ENCODE measurements at places on chromosomes 6 and 20. TPM values are rescaled to one million over a fixed set of nuclear protein-coding genes. Genes with fewer than 3 reads are reported as not detected.

GRCh38 chr6:5365436-5366195 lies 104.3 kb downstream of the FARS2 start:
- peaks cover 10% of the 10 kb centered on the region for H3K4me1 ChIP-seq
- no peak overlapping the region for H3K27ac ChIP-seq
- H3K27me3 ChIP-seq, result no peaks in the 10 kb centered on the region
- H3K4me3 ChIP-seq, result no peak overlapping the region
- no peaks in the 10 kb centered on the region for H3K36me3 ChIP-seq
- no peak for DNase-seq

DNA sequence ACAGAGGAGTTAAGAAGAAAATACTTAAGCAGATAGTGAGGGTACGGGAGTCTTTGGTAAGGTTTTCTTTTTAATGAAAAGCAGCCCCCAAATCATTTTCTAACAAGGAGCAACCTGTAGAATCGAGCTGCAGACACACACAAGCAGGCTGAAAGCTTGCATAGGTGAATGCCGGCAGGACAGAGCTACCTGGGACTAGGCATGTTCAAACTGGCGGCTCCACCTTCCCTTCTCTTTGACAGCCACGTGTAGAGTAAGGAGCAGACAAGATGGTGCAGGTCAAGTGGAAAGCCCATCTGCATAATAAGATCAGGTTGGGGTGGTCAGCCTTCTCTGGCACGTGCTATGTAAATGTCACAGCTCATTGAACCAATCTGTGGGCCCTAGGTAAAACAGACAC lies 1292.4 kb downstream of the EPHA7 start:
- no peak overlapping the region for H3K4me3 ChIP-seq
- no peaks in the 10 kb centered on the region for H3K27me3 ChIP-seq
- no peaks in the 10 kb centered on the region for H3K36me3 ChIP-seq
- H3K27ac ChIP-seq, result no peak overlapping the region

GRCh38 chr6:165019681-165020080 lies 289.7 kb downstream of the C6orf118 start:
- H3K27ac ChIP-seq, result no peak overlapping the region
- H3K4me3 ChIP-seq, result no peak overlapping the region

DNA sequence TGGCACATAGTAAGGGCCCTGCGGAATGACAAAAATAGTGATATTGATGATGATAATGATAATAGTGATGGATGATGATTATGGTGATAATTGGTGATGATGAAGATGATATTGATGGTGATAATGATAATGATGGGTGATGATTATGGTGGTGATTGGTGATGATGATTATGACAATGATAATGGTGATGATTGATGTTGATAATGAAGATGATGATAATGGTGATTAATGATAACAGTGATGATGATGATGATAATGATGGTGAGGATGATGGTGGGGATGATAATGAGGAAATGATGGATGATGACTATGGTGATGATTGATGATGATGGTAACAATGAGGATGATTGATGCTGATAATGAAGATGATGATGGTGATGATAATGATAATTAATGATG lies 48.9 kb downstream of the EDN3 start:
- H3K4me3 ChIP-seq, result no peak overlapping the region
- H3K27me3 ChIP-seq, result no peaks in the 10 kb centered on the region
- no peak for DNase-seq
- H3K36me3 ChIP-seq, result no peaks in the 10 kb centered on the region
- no peaks in the 10 kb centered on the region for H3K4me1 ChIP-seq

- H3K27ac ChIP-seq, result no peak overlapping the region
- peaks cover 72% of the 10 kb centered on the region for H3K27me3 ChIP-seq
- H3K4me3 ChIP-seq, result no peak overlapping the region
- no peaks in the 10 kb centered on the region for H3K36me3 ChIP-seq
- H3K4me1 ChIP-seq, result no peaks in the 10 kb centered on the region
- no peak for DNase-seq
Measured at GRCh38 chr20:57568088-57568896, 7.4 kb downstream of the PCK1 start.

DNA sequence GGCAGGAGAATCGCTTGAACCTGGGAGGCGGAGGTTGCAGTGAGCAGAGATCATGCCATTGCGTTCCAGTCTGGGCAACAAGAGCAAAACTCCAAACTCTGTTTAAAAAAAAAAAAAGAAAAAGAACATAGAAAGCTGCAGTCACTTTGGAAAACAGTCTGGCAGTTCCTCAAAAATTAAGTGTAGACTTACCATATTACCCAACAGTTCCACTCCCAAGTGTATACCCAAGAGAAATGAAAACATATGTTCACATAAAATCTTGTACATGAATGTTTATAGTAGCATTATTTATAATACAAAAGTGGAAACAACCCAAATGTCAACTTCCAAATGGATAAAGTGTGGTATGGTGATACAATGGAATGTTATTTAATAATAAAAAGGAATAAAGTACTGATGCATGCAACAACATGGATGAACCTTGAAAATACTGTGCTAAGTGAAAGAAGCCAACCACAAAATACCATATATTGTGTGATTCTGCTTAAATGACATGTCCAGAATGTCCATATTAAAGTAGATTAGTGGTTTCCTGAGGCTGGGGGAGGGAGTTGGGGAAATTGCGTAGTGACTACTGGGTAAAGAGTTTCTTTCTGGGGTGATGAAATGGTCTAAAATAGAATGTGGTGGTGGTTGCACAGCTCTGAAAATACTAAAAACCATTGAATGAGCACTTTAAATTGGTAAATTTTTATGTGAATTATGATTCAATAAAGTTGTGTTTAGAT lies 62.9 kb downstream of the SUN5 start:
- no peaks in the 10 kb centered on the region for H3K4me1 ChIP-seq
- DNase-seq, result no peak
- no peak overlapping the region for H3K27ac ChIP-seq
- peaks cover under 1% of the 10 kb centered on the region for H3K27me3 ChIP-seq

Gene CRISP3
- not detected for polyA plus RNA-seq

GRCh38 chr20:25160467-25160866 lies 35.0 kb upstream of the ENTPD6 start:
- no peak overlapping the region for H3K4me3 ChIP-seq
- no peaks in the 10 kb centered on the region for H3K36me3 ChIP-seq
- DNase-seq, result no peak
- H3K27me3 ChIP-seq, result peaks cover 32% of the 10 kb centered on the region

GRCh38 chr20:23043376-23043775 lies 6.1 kb downstream of the THBD start:
- H3K36me3 ChIP-seq, result no peaks in the 10 kb centered on the region
- H3K4me3 ChIP-seq, result no peak overlapping the region
- H3K4me1 ChIP-seq, result peaks cover 10% of the 10 kb centered on the region
- no peak overlapping the region for H3K27ac ChIP-seq
- no peak for DNase-seq

GRCh38 chr20:10443936-10444335 lies 8.8 kb downstream of the SLX4IP start:
- H3K27me3 ChIP-seq, result no peaks in the 10 kb centered on the region
- H3K36me3 ChIP-seq, result no peaks in the 10 kb centered on the region
- H3K27ac ChIP-seq, result no peak overlapping the region
- no peaks in the 10 kb centered on the region for H3K4me1 ChIP-seq

GRCh38 chr20:49237531-49237930 lies 18.3 kb downstream of the DDX27 start:
- no peaks in the 10 kb centered on the region for H3K27me3 ChIP-seq
- H3K36me3 ChIP-seq, result peaks cover 36% of the 10 kb centered on the region
- no peak overlapping the region for H3K4me3 ChIP-seq

GRCh38 chr6:110746680-110747079 lies 68.6 kb downstream of the CDK19 start:
- H3K27me3 ChIP-seq, result no peaks in the 10 kb centered on the region
- DNase-seq, result no peak
- no peak overlapping the region for H3K27ac ChIP-seq

GRCh38 chr6:107813555-107814194 lies 10.4 kb downstream of the SCML4 start:
- DNase-seq, result no peak
- H3K4me1 ChIP-seq, result no peaks in the 10 kb centered on the region
- no peak overlapping the region for H3K27ac ChIP-seq

Gene WFDC2
- not detected for polyA plus RNA-seq

DNA sequence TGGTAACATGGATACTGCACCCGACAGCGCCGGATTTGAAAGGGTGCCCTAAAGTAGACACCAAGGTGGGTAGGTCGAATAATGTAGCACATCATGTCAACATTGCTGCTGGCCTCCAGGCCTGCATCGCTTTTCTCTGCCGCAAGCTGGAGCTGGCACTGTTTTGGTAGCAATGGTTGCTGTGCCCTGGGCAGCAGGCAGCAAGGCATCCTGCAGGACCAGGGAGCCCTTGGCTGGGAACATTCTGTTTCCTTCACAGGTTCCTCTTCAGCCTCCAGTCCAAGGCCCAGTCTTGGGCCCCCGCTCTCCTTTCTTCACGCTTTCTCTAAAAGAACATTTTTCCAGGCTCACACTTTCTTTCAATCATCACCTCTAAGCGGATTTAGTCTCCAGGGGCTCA lies 365.8 kb upstream of the JARID2 start:
- H3K27ac ChIP-seq, result no peak overlapping the region
- DNase-seq, result no peak
- no peak overlapping the region for H3K4me3 ChIP-seq
- H3K36me3 ChIP-seq, result no peaks in the 10 kb centered on the region

Gene KIF25
- not detected for polyA plus RNA-seq

Gene IL17A
- polyA plus RNA-seq, result not detected

All from GM23248 (cell line).